ENCODE measurements at places on chromosomes 11 and 22.

- DNase-seq: no peak
These were observed 717.4 kb downstream of the DLG2 start for GRCh38 chr11:84909740-84910139.

GRCh38 chr11:31871310-31872075, 60.4 kb upstream of the PAX6 start:
- DNase-seq: no peak

- no peak for DNase-seq
These were observed 859 bp upstream of the ACCS start for GRCh38 chr11:44065161-44065661.

GRCh38 chr11:82634091-82634490, 99.6 kb downstream of the FAM181B start:
- no peak for DNase-seq

DNA sequence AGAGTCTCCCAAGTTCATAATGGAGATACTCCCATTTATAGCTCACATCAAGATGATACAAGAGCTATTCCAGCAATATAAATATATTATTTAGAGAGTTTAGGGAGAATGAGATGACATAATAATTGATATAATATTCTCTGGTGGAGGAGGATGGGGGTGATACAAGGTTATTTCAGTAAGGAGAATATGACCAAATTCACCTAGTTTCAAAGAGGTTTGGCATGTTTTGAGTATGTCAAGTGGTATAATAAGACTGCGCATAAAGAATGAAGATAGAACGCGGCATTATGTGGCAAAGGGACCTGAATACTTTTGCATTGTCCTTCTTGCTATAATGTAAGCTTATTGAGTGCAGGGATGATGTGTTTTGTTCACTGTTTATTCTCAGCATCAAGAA, 1283.5 kb downstream of the LRRC4C start:
- DNase-seq: no peak

GRCh38 chr22:46145361-46145851, 4.9 kb upstream of the PPARA start:
- no peak for DNase-seq

GRCh38 chr22:47853750-47854149, 1091.3 kb downstream of the TBC1D22A start:
- DNase-seq: no peak

DNA sequence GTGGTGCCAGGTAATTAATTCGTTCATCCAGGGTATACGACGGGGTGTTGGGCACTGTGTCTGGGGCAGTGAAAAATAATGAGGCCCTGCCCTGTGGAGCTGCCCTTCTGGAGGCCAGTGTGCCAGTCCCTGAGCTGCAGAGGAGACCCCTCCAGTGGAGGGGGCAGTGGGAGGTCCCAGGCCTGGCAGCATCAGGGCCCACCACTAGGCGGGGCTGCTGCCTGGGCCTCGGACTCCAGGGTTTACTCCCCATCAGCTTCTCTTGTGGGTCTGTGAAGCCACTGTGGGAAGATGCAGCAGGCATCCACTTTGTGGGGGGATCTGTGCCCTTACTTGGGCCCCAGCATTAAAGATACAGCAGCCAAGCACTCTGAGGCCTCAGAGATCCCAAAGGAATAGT, 17.4 kb upstream of the TMPRSS6 start:
- DNase-seq: no peak

- DNase-seq: no peak
These were observed 2.4 kb upstream of the MN1 start for GRCh38 chr22:27803841-27804415.

GRCh38 chr22:35065796-35066218, at the start of gene ISX:
ISX (plus strand) TSS chr22:35066158; CDS start chr22:35067088, 930 bp downstream.
- DNase-seq: no peak

- no peak for DNase-seq
These were observed 5.0 kb downstream of the UQCR10 start for GRCh38 chr22:29772170-29772641.

DNA sequence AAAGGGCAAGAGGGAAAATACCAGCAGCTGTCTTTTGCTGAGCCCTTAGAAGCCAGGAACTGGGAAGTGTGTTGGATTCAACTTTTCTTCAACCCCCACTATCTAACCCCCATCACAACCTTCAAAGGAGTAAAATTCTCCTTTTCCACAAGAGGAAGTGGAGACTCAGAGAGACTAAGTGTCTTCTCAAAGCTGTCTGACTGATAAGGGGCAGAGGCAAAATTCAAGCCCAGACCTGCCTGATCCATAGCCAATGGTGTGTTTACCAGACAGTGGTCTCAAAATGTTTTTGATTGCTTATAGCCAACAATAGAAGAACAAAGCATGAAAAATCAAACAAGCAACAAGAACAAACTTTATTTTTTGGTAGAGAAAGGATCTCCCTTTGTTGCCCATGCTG, 707.0 kb downstream of the NTM start:
- no peak for DNase-seq

- no peak for DNase-seq
These were observed 232.2 kb upstream of the PITPNB start for GRCh38 chr22:28151151-28151816.

GRCh38 chr11:1230456-1231395, 7.9 kb downstream of the MUC5B start:
- DNase-seq: no peak

DNA sequence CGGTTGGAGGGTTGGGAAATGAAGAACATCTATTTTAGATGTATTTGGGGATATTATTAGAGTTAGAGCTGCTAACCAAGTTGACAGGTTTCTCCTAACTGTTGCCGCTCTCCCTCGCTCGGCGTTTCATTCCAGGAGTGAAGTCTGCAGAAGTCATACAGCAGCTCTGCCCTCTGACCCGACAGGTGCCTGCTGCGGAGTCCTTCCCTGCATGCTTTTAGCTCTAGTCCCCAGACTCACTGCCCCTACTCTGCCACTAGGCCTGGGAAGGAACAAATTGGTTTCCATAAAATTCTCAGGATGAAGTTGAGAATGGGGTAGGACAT, 124.9 kb downstream of the DBX1 start:
- no peak for DNase-seq

DNA sequence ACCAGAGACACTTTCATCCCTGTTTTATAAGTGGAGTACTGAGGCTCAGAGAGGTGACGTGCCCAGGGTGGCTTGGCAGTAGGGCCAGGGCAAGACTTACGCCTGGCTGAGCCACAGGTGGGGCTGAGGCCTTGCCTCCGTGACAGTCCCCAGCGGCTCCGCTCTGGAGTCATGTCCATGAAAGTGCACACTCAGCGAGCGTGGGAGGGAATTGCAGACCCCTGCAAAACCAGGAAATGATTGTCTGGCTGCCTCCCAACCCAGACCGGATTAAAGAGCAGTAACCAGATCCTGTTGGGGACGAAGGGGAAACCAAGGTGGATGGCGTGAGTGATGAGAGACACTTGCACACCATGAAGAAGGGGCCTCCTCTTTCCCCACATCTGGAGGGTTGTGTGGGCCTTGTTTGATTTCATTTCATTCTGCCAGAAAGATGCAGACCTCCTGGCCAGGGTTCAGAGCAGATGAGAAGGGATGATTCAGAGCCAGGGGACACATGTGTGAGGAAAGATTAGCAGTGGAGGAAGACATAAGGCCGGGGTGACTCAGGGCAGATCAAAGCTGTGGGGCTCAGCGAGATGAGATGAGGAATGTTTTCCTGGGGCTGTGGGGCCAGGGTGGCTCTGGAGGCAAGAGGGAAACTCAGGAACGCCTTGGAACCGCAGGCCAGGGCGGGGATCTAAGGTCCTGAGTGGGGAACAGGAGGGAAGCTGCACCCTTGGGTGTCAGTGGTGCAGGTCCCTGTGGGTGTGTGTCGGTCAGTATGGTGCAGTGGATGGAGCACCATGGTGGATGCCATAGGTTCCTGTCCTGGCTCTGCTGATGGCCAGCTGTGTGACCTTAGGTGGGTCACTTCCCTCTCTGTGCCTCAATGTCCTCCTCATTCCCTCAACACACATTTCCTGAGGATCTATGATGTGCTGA, 29.9 kb upstream of the LRRC32 start:
- peak; percentile 6 for DNase-seq

DNA sequence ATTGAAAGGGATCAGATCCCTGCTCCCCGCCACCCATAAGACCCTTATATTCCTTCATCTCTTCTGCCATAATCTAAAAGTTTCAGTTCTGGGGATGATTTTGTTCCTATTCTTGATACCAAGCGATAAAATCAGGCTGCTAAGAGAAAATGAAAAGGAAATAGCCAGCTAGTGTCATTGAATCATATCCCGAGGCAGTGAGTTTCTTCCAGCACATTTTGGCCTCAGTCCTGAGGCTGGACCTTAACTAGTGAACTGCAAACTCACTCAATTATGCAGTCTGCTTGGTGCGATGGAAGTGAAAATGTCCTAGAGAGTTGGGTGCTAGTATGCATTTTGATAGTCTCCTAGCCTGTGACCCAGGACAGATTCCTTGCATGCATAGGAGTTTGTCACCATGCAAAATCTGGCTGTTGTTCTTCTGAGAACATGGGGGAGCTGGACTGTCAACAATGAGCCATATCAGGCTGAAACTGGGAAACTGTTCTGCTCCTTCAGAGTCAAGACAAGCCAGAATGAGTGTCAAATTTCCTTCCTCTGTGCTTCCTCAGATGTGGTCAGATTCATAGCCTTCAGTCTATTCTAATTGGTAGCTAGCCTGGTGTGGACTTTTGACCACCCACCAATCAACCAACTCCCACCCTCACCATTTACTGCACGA, 102.9 kb downstream of the CCDC81 start:
- DNase-seq: no peak

DNA sequence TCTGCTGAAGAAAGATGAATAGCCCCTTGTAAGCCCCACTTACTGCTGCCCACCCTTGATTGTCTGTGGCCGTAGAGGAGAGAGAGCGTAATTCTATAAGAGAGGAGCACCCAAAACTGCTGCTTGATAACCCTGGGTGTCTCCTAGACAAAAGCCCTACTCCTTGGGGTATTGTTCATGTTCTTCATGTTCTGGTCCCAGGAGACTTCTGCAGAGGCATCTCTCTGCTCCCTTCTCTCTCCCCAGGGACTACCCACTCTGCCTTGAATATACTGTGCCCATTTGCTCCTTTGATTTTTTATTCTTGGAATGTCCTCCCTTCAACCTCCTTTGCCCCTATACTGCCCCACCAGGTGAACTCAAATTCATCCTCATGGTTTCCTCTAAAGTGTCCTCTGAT, 417.8 kb upstream of the CADM1 start:
- DNase-seq: no peak

GRCh38 chr22:22034469-22035132, 52.0 kb upstream of the TOP3B start:
- DNase-seq: no peak

- no peak for DNase-seq
These were observed 272.9 kb downstream of the SWAP70 start for GRCh38 chr11:9936754-9937153.

GRCh38 chr11:30423279-30423648, 100.4 kb downstream of the ARL14EP start:
- no peak for DNase-seq

- DNase-seq: no peak
These were observed 8.8 kb downstream of the HSPA8 start for GRCh38 chr11:123052901-123053721.

DNA sequence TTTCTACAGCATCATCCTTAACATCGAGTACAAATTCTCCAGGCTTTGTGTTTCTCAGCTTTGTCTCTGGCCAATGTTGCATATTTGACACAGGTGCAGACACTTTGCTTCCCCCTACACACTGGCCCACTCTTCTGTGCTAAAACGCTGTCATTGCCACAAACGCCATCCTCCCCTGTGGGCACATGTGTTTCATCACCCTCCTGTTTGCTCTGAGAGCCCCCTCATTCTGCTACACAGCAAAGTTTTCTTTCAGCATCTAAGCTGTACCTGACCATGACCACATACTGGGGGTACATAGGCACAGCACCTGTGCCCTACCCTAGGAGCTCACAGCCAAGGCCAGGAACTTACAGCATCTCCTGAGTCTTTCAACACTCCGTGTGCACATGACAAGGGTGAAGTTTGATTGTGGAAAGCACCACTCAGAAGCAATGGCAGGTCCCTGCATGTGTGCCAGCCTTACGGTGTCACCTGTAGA, 7.9 kb upstream of the IGLL5 start:
- DNase-seq: no peak

- DNase-seq: no peak
These were observed 5.1 kb upstream of the MS4A18 start for GRCh38 chr11:60719391-60719790.

- DNase-seq: peak; percentile 44
These were observed 142.9 kb downstream of the CRYBB2 start for GRCh38 chr22:25362215-25362882.

DNA sequence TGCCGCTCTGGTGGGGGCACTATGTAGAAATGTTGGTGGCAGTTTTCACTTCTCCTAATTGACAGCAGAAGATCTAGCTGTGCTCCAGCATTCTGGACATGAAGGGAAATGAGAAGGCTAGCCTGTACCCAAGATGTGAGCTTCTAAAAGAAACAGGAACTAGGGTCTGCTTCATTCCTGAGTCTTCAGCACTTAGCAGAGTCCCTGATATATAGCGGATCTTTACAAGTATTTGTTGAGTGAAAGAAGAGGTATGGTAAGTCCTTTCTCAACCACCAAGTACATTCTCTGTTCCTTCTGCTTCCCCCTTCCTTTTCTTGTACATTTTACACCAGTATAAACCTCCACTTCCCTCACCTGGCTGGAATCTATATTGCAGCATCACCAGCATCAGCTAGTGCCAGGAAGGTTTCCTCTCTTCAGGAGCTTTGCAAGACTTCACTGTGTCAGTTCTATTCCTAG, 408.3 kb upstream of the CADM1 start:
- peak; percentile 24 for DNase-seq

DNA sequence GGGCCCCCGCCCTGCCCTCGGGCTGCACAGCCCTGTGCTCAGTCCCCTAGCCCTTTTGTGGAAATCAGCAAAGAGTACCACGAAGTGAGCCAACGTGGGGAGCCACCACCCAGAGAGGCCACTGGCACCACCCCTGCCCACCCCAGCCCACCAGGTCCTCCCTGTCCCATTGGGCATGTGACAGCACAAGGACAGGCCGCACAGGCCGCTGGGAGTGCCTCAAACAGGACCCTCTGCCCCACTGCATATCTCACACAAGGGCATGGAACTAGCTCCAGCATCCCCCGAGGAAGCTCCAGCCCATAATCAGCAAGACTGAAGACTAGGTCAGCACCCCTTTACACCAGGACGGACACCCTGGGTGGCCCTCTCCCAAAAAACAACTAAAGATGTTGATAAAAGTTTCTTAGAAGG, 29.7 kb downstream of the GNB1L start:
- DNase-seq: peak; percentile 3

GRCh38 chr11:112762707-112763090, 198.5 kb upstream of the NCAM1 start:
- no peak for DNase-seq

- peak; percentile 38 for DNase-seq
These were observed 37.5 kb downstream of the TNRC6B start for GRCh38 chr22:40215266-40215665.
